ENCODE measurements at places on chromosomes 7 and 10.

DNA sequence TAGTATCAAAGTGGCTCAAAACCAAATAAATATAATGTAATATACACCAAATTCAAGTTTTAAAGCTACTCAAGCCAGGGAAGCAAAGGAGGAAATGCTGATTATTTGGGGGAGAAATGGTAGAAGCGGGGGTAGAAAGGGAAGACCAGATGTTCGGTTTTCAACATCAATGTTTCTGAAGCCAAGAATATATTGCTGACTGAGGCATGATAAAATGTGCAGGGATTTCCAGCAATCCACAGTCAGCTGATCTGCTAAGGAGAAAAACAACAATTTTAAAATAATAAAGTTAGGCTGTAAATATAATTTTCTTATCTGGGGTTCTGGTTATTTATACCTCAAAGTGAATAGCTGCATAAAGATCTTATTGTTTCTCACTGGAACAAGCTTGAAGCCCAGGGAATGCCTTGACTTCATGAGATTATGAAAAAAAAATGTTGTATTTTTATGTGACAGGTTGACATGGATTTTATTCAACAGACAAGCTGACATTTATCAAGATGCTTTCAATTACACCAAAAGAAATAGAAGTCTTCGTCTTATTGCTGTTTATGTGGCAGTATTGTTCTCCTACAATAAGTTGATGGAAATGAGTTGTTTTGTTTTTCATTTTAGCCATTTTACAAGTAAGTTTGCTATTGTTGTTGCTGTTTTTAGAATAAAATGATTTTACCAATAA, 28.6 kb upstream of the BMPER start:
- no peak for DNase-seq

GRCh38 chr10:11553773-11554381, 57.6 kb downstream of the USP6NL start:
- DNase-seq = no peak

- DNase-seq = no peak
These were observed 238.8 kb downstream of the FANK1 start for GRCh38 chr10:126135177-126135576.

GRCh38 chr7:776992-777727, 50.1 kb upstream of the PRKAR1B start:
- DNase-seq = no peak

- no peak for DNase-seq
These were observed 15.6 kb downstream of the NCOA4 start for GRCh38 chr10:46014683-46015405.

GRCh38 chr7:132419542-132419941, 156.7 kb downstream of the PLXNA4 start:
- DNase-seq = no peak

- DNase-seq = no peak
These were observed 191.3 kb upstream of the KLF14 start for GRCh38 chr7:130925136-130925794.

GRCh38 chr7:116493449-116493848, 6.1 kb upstream of the CAV2 start:
- no peak for DNase-seq

- DNase-seq = no peak
These were observed 57.1 kb downstream of the UBE3C start for GRCh38 chr7:157195868-157196267.

GRCh38 chr7:93150200-93150835, 2.1 kb upstream of the SAMD9L start:
- no peak for DNase-seq

GRCh38 chr10:57627642-57628178, 640.0 kb downstream of the IPMK start:
- no peak for DNase-seq

DNA sequence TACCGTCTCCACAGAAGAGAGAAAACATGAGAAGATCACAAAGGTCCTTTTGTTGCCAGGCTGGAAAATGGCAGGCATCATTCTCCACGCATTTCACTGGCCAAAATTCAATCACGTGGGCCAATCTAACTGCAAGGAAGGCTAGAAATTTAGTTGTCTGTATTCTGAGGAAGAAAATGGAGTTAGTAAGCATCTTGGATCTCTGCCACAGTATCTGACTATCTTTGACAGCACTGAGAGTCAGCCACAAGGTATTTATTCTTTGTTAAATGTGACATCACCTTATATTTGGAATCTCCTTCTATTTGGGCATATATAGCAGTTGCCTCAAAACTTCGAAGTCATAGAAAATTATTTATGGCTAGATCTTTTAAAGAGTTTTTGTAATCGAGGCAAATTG, 213.9 kb downstream of the NSUN6 start:
- DNase-seq = no peak

- DNase-seq = peak; percentile 85
These were observed 28.2 kb downstream of the SKIDA1 start for GRCh38 chr10:21497177-21497807.

GRCh38 chr7:22617166-22617565, 109.8 kb upstream of the IL6 start:
- no peak for DNase-seq

DNA sequence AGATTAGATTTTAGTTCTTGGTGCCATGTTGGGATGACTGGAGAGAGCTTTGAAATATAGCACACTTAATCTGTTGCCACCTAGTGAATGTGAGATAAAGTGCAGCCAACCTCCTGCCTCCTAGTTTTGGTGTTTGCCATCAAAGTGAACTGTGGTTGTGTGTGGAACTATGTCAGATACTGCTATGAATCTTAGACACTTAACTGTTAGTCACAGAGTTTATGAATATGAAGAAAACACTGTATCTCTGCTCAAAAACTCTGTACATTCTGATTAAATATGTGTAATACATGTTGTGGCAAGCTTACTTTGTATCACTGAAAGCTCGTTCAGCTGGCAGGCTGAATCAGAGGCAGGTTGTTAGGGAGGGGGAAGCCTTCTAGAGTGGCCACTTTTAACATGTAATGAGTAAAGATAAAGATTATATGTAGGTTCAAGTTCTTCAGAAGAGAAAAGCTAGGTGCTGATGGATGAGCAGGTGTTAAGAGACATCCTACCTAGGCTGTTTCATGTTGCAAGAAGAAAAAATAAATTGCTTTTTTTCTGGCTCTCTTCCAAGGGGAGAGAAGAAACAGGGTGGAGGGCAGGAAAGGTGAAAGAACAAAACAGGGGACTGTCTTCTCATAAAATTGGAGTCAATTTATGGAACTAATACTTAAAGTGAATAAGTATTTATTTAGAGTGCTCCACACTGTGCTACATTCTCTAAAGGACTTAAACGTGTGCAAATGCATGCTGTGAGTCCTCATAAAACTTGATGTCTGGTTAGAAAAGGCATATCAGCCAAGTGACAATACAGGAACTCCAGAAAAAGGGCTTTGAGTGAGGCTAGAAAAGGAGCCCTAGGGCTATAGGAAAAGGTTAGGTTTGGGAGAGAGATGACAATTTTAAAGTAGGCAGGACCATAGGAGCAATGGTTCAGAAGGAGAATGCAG, 14.1 kb upstream of the LAMB1 start:
- peak; percentile 24 for DNase-seq

- no peak for DNase-seq
These were observed 114.1 kb downstream of the EMX2 start for GRCh38 chr10:117656385-117657367.

- DNase-seq = no peak
These were observed 666 bp downstream of the NRG3 start for GRCh38 chr10:81875467-81876252.

DNA sequence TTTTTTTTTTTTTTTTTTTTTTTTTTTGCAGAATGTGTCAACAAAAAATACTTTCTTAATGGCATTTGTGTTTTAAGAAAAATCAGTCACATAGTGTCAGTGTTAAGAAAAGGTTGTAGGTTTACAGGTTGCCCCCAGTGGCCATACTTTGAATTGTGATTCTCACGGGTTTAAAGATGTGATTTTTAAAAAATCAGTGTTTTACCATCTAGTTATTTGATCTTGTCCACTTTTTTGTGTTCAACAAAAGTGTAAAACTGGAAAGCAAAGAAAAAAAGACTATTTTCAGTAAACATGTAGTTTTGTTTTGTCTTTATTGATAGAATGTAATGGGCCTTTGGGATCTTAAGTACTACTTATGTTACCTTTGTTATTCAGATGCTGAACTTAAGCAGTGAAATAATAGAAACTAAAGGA, 25.7 kb downstream of the SUV39H2 start:
- no peak for DNase-seq

DNA sequence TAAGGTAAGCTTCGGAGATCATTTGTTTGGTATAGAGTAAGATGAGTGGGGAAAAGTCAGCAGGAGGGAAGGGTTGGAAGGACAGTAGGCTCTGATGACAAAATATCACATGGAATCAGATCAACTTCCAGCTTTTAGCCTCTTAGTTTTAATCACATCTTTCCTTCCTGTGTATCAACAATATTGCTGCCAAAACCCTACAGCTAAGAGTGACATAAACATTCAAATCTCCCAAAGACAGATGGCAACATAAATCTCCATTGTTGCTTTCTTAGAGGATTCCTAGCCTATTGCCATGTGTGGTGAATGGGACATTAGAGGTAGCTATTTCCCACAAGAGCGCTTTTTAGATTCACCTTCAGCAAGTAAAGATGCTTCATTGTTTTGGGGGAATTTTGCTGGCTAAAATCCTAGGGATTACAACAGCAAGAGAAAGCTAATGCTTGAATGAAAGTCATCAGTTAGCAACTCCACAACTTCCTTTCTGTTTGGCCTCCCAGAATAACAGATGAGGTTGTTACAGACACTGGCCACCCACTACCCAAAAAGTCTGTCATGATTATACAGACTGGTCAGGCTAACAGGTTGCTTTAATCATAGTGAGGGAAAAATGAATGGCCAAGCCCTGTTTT, 35.2 kb upstream of the FZD1 start:
- DNase-seq = peak; percentile 34

DNA sequence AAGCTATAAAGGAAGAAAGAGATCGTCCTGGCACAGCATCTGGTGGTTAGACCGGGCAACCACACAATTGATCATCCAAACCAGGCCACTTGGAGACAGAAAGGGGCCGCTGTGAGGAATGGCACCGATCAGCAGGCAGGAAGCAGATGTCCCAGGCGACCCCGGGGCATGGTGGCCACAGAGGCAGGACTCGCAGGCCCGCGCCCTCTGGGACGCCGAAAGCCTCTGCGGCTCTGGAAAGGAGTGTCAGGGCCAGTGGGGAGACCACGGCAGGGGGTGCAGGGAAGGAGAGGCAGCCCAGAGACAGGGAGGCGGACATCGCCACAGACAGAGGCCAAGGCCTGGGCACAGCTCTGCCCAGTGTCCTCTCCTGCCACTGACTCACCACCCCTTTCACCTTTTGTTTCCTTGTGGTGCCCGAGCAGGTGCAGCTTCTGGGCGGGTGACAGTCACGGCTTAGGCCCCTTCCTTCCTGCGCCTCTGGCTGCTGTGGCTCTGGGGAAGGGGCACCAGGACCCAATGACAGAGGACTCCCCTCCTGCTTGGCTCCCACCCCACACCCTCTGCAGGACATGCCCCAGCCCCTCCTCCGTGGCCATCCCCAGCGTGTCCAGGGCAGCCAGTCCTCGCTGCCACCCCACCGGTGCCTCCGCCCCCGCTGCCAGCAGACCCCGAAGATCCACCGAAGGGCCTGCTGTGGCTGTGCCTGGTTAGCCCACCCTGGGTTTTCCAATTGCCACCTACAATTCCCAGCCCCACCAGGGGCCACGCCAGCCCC, 10.9 kb downstream of the STK32C start:
- no peak for DNase-seq

GRCh38 chr10:49353895-49354566, 41.9 kb downstream of the DRGX start:
- no peak for DNase-seq

GRCh38 chr7:128908750-128909624, 1.5 kb downstream of the KCP start:
- no peak for DNase-seq

DNA sequence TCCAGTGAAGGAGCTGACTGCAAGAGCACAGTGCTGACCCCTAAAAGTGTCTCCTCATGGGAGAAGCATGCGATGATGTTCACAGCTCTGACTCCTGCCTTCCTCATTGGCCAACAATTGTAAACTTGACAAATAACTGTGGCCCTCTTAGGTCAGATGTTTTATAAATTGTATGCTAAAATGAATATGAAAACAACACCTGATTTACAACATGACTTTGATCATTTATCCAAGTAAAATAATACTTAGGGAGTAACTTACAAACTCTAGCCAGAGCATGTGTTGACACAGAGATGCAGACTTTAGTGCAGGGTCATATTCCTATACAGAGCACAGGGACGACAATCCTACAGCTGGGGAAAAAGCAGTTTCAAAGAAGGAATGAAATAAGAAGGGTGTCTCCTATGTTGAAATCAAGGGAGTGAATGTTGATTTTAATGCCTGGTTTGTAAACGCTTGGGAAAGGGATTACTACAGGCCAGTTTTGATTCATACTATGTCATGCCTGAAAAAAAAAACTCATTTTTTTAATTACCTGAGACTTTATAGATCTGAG, 391.4 kb upstream of the AKR1E2 start:
- DNase-seq = no peak

GRCh38 chr10:125472010-125472607, 210.9 kb downstream of the TEX36 start:
- no peak for DNase-seq

- DNase-seq = no peak
These were observed 137.0 kb downstream of the SND1 start for GRCh38 chr7:127789031-127789430.

Data from NCI-H2081 (cell line).